Stimulated activated CD4-positive, alpha-beta T cell treated with anti-CD3 and anti-CD28 coated beads, Interleukin-4, amount 100 ng/mL, for 48 hours (primary cell): ENCODE measurements at places on chromosomes 1 and 21.

DNA sequence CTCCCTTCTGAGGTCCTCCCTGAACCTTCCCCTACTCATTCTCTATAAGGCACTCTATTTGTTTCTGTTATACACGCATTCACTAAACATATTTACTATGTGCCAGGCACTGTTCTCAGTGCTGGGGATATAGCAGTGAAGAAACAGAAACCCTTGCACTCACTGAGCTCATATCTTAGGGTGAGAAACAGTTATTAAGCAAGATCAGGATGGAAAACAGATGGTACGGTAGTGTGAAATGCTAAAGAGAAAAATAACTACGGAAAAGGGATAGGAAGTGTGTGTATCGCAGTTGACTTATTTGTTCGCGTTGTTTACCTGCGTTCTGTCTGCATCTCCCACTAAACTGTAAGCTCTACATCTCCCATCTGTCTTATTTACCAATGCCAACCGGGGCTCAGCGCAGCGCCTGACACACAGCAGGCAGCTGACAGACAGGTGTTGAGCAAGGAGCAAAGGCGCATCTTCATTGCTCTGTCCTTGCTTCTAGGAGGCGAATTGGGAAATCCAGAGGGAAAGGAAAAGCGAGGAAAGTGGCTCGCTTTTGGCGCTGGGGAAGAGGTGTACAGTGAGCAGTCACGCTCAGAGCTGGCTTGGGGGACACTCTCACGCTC is 572 bp downstream of the CYB5RL start:
- DNase-seq = no peak

DNA sequence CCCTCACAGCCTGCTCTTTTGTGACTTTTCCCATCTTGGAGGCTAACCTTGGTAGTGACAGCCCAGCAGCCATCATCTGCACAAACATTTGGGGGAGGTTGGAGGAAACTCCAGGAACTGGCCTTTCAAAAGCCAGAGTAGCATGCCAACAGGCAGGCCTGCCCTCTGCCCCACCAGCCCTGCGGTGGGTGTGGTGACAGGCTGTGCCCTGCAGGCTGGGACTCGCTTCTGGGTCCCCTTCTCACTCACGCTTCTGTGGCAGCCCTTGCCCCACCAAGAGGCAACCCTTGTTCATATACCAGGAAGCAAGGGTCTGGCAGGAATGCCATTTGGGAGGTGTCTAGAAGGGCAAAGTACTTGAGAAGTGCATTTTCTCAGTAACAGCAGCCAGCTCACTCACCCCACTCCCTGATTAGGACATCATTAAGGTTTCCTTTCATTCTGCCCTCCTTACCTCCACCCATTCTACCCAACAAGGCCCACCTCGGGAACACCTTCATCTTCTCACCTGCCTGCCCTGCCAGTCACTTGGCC is 20.8 kb upstream of the FAM3B start:
- DNase-seq = no peak

GRCh38 chr1:183911285-183911684 is 106.4 kb downstream of the RGL1 start:
- DNase-seq = no peak

DNA sequence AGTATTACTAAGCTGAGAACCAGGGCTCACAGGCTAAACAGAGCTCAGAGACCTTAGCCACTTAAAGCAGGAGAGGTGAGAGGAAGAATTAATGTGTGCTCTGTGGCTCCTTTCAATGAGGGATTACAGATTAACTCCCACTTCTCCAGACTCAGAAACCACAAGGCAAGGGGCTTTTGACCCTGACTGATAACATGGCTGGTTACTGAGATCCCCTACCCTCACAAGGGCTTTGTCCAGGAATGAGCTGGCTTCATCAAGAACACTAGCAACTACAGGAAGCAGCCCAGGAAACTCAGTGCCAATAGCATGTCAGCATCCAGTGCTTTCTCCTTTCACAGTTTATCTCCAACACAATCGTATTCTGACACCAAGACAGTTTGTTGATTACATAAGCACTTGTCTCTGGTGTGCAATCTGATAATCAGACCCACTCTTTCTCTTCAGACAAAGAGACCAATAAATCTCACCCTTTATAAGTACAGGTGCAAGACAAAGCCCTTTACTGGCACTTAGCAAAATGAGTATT is 38.8 kb downstream of the ERI3 start:
- DNase-seq = no peak

DNA sequence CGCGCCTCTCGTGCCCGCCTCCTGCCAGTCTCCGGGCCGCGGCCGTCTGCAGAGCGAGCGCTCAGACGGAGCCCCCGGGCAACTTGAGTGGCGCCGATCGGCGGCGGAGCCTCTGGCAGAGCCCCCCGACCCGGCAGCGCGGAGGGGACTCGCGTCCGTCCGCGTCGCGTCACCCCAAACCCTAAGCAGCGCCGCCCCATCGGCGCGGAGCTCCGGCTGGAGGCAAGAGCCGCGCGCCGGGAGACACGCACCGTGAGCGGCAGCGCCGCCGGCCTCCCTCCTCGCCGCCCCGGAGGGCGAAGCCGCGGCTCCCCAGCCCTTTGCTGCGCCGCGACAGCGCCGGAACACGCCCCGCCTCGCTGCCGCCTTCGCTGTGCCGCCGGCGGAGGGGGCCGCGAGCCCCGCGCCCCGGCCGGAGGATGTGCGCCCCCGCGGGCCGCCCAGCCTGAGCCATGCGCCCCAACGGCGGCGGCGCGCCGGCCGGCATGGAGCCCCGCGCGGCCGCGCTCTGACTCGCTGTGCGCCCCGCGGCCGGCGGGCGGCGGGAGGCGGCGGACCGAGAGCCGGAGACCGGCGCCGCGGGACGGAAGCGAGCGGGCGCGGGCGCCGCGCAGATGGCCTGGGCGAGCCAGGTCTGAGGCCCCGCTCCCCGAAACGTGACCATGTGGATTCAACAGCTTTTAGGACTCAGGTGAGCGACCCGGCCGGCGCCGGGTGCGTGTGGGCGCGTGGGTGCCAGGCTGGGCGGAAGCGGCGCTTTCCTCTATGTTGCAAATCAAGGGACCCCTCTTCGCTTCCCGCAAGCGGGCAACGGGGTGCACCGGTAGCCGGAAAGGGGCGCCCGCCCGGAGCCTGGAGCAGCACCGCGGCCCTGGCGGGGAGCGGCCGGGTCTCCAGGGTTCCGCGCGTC is 610 bp downstream of the AJAP1 start:
- no peak for DNase-seq

GRCh38 chr1:209341146-209341545 is 242.4 kb upstream of the CAMK1G start:
- no peak for DNase-seq

DNA sequence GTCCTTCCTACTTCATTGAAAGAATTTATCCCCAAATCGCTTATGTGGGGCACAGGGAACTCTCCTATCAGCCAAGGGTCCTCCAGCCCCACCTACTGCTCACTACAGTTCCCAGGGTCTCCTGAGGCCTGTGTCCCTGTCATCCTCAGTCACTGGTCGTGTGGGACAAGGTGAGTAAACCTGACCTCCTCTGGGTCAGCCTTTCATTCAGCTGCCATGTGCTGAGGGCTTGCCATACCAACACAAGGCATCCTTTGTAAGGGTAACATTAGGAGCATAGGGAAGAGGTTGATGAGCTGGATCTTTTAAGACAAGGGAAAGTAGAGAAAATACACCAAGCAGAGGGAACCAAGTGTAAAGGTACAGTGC is 11.2 kb upstream of the SNAPIN start:
- DNase-seq = no peak

- DNase-seq = no peak
These were observed 2.4 kb downstream of the CD84 start for GRCh38 chr1:160576884-160577283.

GRCh38 chr21:21731626-21732025 is 733.4 kb downstream of the NCAM2 start:
- no peak for DNase-seq

- DNase-seq = no peak
These were observed 534 bp upstream of the WRAP73 start for GRCh38 chr1:3650248-3651025.

DNA sequence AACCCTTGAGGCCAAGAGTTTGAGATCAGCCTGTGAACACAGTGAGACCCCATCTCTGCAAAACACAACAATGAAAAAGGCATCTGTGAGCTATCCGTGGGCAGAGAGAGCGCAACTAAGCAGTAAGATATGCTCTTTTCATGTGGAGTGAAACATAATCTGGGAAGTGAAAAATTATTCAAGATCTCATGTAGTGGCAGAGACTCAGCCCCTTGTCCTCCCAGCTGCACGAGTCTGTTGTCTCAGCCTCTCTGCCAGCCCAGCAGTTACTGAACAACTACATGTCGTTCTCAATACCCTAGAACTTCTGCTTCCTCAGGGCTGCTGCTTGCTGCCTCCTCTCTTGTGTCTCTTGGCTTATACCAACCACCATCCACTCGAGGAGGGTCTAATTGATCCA is 61.3 kb upstream of the WDR26 start:
- no peak for DNase-seq

- DNase-seq = no peak
These were observed 134.1 kb downstream of the GLUL start for GRCh38 chr1:182257369-182258063.

DNA sequence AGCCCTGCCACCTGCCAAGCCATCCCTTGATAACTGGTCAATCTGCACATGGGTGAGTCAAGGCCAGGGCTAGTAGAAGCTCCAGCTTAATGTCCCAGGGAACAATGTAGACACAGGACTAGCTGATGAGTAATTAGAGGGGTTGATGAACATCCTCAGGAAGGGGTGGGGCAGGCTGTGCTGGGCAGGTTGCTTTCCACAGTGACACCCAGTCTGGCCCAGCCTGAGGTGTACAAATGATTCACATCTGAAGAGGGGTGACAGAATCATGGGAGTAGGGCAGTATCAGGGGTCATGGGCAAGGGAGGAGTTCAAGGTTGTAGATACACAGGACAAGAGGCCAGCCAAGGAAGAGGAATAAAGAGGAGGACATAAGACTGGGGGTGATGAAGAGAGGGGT is 4.3 kb downstream of the LPAR3 start:
- DNase-seq = no peak

GRCh38 chr1:93323185-93323820 is 22.4 kb upstream of the DR1 start:
- no peak for DNase-seq

GRCh38 chr1:210413951-210414350 is 85.2 kb downstream of the HHAT start:
- no peak for DNase-seq

GRCh38 chr1:30106125-30106524 is 617.3 kb downstream of the MATN1 start:
- DNase-seq = peak; percentile 4
